ENCODE measurements at places on chromosomes 12 and 14.

GRCh38 chr12:43069768-43070221 lies 480.2 kb upstream of the PRICKLE1 start:
- DNase-seq = peak; percentile 14

- DNase-seq = no peak
Observed at GRCh38 chr12:1212526-1212925, 221.5 kb downstream of the ERC1 start.

DNA sequence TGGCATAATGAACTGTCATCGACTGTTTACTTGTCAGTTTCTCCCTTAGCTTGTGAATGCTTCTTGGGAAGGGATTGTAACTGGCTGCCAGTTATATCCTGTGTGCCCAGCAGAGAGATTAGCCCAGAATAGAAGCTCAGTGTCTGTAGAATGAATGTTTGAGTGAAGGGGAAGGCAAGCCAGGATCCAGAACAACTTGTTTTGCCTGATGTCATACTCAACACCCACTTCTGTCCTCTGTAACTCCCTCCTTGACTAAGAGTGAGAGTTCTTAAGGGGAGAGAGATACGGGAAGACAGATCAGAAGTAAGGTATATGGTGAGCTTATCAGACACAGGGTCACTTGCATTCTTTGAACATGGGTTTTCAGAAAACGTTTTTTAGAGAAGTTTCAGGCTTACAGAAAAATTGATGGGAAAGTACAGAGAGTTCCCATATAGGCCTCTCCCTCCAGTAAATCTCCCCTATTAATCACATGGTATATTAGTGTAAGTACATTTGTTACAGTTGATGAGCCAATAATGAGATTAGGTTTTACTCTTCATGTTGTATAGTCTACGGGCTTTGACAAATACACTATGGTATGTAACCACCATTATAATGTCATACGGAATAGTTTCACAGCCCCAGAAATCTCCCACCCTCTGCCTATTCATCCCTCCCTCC lies 5.6 kb upstream of the SPPL3 start:
- DNase-seq = peak; percentile 6

DNA sequence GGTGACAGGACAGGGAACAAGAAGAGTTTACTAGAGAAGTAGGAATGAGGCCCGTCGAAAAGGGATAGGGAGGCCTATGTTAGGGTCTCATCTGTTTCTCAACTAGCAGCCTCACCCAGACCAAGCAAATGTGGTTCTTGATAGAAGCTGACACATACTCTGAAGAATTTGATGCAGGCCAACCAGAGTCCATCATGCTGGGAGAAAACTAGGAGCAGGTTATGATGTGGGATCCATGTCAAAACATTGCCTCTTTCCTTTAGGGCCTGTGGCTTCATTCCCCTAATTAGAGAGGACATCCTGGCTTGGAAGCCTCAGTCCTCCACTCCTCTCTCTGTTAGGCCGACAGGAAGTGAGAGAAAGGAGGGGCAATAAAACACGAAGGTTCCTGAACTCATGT lies 122.8 kb downstream of the NTF3 start:
- DNase-seq = peak; percentile 94

GRCh38 chr12:27965966-27966365 lies 6.6 kb downstream of the PTHLH start:
- DNase-seq = peak; percentile 56

DNA sequence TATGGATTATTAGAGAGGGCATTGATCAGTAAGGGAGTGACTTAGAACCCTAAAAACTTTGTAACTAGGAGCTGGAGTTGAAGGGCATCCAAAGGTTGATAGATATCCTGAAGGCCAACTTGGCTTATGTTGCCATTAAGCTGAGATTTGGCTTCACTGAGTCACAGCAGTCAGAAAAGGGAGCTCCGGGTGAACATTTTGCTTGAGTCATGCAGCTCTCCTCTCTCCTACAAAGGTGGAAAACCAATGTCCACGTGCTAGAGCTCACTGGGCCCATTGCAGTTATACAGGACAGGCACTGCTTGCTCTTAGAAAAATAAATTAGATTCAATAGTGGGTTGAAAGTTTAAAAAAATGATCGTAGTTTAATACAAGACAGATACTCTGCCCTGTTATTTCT lies 87.3 kb upstream of the LRIG3 start:
- DNase-seq = peak; percentile 10

DNA sequence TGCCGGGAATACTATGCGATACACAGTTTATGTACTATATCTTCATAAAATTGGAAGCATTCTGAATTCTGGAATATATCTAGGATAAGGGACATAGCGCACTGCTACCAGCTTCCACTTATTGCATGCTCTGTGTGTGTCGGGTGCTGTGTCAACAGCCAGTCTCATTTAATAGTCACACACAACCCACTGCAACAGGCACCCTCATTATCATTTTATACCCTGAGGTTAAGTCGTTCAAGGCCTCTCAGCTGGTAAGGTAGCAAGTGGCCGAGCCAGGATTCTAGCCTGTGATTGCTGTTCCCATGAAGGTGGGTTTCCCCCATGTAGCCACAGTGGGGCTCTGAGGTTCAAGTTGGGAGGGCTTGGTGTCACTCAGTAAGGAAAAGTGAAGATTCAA lies 7.0 kb downstream of the PPP1R1A start:
- no peak for DNase-seq

DNA sequence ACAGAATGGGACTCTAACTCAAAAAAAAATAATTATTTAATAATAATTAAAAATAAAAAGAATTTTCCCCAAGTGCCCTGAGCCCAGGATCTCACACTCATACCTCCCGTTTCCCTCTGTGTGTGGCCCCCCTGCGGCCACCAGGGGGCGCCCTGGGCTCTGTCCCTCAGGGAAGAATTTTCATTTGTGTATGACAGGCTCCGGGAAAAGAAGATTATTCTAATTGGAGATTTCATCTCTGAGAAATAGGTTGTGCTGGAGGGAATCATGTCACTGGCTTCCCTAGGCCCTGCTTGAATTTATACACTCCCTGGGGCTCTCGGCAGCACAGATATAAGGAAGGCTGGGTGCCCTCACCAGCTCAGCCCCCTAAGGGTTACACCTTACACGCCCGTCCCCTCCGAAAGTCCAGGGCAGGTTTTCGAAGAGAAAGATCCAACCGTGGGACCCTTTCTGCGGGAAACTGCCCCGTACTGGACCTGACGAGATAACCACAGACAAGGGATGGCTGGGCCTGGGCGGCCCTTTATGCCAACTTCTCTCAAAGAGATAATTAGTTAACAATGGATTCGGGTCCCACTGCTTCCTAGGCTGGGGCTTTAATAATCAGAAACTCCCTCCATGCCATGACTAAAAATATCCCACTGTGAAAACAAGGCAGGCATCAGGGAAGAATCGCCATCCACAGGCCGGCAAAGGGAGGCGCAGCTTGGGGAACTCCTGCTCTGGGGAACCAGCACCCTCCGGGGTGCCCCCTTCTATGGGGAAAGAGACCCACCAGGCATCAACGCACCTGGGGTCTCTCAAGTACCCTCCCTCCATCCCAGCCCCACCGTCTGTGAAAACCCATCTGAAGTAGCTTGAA lies 80.7 kb downstream of the KDM2B start:
- peak; percentile 56 for DNase-seq

DNA sequence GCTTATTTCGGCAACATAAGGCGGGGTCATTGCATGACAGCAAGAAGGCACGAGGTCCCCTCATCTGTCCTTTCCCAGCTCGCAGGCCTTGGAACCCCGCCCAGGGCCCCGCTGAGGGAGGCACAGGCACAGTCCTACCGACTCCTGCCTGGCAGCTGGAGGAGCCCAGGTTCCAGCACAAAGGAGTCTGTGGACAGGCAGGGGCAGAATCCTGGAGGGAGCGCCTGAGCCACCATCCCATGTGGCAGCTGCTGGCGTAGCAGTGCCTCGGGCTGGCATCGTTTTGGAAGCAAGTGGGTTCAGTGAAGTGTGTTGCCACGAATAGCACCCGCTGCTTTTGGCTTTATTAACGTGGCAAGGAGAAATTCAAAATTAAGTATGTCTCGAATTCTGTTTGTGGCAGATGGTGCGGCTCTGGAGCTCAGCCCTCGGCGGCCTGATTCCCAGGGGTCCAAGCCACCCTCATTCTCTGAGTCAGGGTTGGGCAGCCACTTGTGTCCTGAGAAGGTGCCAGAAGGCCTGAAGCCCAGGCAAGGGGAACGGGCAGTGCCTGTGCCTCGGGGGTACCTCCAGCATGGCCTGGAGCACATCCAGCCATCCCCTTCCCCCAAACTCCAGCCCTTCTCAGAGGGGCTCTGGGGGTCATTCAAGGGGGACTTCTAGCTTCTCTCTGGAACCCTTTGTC lies 35.9 kb downstream of the SLC8B1 start:
- DNase-seq = no peak

DNA sequence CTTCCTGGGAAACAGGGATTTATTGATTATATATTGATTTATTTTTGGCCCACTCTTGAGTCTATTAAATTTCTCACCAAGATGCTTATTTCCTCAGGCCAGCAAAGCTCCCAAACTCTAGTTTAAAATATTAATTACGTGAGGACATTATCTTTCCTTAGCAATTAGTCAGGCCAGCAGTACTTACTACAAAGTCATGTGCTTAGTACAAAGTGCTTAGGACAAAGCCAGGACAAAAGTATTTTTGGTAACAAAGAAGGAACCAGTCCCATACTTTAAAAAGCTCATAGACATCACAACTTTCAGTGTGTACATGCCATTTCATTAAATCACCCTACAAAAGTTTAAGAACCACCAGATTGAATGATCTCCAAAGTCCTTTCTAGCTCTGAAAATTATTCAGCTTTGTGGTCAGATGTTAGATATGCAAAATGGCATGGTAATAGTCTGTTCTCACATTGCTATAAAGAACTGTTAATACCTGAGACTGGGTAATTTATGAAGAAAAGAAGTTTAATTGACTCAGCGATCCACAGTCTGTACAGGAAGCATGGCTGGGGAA lies 94.7 kb upstream of the PWP1 start:
- peak; percentile 43 for DNase-seq

Measured in fibroblast of skin of right biceps (primary cell).